Fibroblast of skin of back (primary cell): ENCODE measurements at places on chromosomes 6 and 20.

- DNase-seq = no peak
Observed at GRCh38 chr6:9985481-9985880, 429.4 kb downstream of the TFAP2A start.

DNA sequence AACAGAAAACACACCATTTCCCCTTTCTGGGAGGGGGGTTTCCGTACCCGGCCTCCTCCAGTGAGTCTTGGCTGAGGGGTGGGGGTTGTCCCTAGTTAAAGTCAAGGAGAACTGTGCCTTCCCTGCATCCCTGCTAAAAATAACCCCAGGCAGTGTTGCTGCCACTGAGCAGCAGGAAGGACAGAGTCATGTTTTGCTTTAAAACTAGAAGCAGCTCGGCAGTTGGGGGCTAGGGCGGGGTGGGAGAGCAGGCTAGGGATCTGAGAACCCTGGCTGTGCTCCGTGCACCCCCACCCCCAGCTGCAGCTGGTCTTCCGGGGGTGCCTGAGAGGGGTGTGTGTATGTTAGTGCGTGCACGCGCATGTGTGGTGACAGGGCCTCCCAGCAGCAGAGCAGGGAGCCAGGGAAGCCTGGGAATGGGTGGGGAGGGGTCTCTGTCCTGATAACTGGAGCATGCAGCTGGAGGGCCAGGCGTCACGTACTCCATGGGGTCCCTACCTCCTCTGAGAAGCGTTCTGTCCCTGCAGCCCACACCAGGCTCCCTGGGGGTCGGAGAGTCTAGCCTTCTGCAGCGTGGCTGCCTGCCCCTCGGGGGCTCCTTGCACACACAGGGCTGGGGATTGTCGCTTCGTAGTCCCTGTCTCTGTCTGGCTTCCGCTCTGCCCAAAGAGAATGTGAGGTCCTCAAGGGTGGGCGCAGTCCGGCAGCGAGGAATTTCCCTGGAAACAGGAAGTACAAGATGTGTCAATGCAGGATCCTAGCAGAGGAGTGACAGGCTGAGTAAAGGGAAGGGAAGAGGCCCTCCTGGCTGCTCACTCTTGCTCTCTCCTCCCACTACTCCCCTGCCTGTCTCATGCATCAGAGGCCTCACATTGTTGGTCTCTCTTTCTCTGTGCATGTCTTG lies 16.8 kb upstream of the ARMC12 start:
- peak; percentile 55 for DNase-seq

DNA sequence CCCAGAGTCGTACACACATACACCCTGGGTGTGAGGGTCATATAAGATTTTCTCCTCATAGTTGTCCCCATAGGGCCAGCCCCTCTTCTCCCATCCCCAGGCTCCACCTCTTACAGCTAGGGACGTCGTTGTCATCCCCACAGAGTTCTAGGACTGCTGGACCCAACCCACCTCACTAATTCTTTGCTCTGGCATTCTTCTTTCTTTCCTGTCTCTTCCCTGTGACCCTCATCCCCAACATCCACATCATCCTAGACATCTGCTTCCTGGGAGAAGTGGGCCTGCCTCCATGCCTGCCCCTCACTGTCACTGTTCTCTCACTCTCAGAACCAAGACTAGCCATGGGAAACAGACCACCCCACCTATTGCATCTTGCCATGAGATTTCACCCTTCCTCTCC lies 1.1 kb downstream of the PSMF1 start:
- DNase-seq = no peak

DNA sequence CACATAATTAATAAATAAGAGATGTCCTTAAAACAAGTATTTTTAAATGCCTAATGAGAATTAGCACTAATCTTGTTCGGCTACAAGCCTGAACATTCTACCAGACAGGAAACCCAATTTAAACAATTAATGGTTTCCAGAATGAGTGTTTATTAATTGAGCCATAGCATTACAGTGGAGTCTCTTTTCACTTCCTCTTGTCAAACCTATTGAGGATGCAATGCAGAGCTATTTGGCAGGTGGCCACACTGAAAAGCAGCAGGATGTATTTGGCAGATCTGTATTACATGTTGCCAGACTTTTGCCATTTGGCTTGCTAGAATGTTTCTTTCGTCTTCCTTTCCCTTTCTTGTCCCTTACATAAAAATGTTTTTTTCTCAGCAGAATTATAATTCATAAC lies 475.2 kb upstream of the MARCKS start:
- peak; percentile 72 for DNase-seq

- no peak for DNase-seq
Observed at GRCh38 chr6:129597023-129597713, 112.8 kb downstream of the ARHGAP18 start.

DNA sequence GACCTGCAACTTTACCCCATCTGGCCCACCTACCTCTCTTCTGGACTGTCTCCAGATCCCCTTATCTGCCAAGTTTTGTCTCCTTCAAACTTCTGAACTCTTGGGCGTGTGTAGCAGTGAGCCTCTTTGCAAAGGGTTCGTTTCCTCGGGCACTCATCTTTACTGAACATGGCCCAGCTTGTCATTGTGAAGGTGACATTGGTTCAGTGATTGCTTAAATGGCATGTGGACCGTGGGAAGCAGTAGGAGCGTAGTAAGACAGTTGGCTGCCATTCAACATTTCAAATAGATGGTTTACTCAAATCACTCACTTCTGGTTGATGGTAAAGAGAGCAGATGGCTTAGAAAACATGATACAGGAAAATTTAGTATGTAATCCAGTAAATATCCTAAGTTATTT lies 34.8 kb upstream of the KIF25 start:
- DNase-seq = no peak

DNA sequence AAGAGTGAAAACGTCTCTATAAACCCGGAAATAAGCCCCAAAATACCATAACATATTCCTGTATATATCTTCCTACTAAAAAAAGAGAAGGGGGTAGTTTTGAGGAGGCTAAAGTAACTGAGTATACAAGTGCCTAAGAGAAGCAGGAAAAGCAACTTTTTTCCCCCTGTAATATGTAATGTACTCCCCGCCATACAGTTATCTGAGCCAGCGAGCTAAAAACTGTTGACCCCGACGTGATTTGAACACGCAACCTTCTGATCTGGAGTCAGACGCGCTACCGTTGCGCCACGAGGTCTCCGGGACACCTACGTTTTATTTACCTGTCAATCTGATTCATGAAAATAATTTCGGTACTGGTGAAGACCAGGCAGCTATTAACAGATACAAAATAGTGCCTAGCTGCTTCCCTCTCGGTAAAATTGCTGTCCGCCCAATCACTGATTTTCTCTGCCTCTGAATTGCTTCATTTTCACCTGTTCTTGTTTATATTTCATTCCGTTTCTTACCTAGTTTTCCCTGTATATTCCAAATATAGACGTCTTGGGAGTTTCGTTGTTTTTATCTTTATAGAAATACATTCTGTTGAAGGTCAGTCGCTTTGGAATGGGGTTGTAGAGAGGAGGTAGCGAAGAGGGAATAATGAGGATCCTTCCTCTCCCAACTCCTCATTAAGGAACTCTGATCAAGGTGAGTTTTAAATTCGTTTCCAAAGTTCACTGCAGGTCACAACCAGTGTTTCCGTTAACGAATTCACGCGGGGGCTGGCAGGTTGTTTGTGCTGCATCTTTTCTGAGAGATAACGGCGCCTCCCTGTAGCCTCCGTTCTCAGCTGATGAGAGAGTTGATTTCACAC lies 33.6 kb upstream of the BTN3A2 start:
- DNase-seq = peak; percentile 48

GRCh38 chr6:22825210-22825609 lies 255.8 kb downstream of the HDGFL1 start:
- DNase-seq = no peak

GRCh38 chr6:15434823-15435380 lies 189.0 kb downstream of the JARID2 start:
- DNase-seq = no peak

DNA sequence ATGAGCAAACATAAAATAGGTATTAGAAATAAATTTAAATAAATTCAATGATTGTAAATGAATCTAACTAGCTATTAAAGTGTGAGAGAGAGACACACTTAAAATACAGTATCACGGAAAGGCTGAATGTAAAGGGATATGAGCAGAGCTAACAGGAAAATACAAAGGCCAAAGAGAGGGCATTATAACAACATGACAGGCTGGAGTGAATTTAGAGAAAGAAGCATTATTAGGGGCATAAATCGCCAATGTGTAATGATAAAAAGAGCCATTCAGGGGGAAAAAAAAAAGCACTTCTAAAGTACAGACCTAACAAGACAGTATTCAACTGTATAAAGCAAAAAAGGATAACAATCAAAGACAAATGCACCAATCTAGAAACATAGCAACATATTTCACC lies 28.1 kb downstream of the DACT2 start:
- DNase-seq = no peak

- DNase-seq = no peak
Observed at GRCh38 chr6:141641951-141642350, 490.8 kb upstream of the GJE1 start.

DNA sequence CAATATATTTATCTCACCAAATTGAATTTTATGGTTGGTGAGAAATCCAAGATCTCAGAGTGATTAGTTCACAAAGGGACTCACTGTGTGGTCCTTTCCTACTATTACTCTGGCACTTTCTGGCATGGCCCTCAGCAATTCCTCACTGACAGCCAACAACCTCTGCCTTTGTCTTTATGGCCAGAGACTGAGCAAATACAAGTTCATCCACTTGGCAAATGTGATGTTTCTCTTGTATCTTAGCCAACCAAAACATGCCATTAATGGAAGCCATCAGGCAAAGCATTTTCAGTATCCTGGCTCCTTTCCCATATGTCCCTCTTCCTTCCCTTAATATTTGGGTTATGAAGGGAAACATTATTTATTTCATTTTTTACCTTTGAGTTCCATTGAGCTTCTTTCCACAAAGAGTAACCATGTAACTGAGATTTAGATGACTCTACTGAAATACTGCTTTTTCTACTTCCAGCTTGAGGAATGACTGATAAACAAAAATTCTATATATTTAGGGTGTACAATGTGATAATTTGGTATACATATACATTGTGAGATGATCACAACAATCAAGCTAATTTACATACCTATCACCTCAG lies 30.8 kb upstream of the SMLR1 start:
- DNase-seq = peak; percentile 96

- DNase-seq = no peak
Observed at GRCh38 chr6:25997921-25998320, 35.3 kb downstream of the TRIM38 start.

GRCh38 chr6:42007286-42008137 lies 42.8 kb upstream of the TAF8 start:
- no peak for DNase-seq

DNA sequence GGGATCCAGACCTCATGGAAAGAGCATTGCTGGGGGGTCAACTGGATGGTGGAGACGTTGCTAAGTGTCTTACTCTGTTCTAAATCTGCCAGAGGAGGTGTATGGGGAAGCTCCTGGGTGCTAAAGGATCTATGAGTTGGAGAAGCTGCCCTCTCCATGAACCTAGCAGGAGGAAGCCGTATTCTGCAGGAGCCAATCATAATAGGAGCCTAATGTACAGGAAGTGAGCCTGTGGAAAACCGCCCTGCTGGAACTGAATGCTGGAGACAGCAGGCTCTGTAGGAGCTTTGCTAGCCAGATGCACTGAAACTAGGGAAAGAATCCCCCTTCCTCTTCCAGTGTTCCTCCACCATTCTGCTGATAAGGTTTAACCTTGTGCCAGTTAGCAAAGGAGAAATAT lies 10.9 kb downstream of the CASP8AP2 start:
- DNase-seq = peak; percentile 42
